Esophagus squamous epithelium (tissue), 5 donors: ENCODE measurements at places on chromosomes 6 and 20.

DNA sequence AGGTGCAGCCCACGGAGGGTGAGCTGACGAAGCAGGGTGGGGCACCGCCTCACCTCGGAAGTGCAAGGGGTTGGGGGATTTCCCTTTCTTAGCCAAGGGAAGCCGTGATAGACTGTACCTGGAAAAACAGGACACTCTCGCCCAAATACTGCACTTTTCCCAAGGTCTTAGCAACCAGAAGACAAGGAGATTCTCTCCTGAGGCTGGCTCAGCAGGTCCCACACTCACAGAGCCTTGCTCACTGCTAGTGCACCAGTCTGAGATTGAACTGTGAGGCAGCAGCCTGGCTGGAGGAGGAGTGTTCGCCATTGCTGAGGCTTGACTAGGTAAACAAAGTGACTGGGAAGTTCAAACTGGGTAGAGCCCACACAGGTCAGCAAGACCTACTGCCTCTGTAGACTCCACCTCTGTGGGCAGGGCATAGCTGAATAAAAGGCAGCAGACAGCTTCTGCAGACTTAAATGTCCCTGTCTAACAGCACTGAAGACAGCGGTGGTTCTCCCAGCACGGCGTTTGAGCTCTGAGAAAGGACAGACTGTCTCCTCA is 28.0 kb downstream of the SYNE1 start:
- DNase-seq = no peak

DNA sequence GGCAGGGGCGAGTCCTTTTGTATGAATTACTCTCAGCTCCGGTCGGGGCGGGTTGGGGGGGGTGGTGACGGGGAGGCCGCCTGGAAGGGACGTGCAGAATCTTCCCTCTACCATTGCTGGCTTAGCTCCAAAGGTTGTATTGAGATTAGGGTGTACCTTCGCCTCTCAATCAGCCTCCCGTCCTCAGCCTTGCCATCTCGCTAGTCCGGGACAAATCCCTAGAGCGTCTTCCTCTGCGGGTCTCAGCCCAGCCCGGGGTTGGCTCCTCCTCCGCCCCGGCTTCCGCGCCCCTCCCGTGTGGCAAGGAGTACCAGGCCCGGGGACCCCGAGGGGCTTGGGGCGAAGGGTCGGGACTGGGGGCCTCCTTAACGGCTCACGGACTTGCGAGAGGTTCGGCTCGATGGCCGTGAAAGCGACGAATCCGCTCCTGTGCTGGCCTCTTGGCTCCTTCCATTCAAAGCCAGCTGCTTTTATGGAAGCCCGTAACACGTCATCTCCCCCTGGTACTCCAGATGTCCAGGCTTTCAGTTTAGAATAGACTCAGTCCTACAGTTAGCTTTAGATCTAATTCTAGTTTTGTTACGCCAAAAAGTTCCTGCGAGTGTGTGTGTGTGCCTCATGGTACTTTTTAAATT is 636 bp upstream of the EEF1A1 start:
- peak; percentile 76 for DNase-seq

DNA sequence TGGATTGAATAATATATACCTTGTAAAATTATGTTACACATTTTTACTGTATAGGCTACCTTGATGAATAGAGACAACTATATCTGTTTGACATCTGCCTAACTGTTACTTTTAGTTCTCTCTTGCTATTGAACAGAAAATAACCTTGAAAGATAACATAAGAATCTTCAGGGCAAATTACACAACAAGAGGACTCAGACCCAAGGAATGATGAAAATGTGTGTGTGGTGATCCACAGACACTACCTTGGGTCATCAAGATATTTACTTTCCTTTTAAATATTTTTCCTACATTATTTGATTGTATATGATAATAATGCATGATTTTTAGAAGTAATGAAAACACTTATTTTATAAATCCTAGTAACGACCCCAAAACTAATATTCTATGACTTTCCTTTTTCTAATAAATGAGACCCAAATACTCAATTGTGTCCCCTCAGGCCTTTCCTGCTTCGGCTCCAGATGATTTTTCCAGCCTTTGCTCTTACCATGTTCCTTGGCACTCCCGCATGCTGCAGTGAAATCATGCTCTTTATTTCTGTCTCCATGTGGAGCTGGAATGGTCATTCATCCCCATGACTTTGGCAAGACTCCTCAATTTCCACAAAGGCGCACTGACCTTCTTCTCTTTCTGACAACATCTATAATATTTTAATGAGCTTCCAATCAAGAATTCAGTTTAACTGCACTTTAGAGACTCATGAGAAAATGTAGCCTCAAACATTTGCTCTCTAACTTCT is 187.6 kb downstream of the EPM2A start:
- DNase-seq = no peak

GRCh38 chr6:135360222-135360621 is 137.3 kb downstream of the AHI1 start:
- no peak for DNase-seq
